ENCODE measurements at places on chromosomes 7 and 10.
A peak's percentile ranks its signal among the peaks of the same experiment; 100 is the strongest.

DNA sequence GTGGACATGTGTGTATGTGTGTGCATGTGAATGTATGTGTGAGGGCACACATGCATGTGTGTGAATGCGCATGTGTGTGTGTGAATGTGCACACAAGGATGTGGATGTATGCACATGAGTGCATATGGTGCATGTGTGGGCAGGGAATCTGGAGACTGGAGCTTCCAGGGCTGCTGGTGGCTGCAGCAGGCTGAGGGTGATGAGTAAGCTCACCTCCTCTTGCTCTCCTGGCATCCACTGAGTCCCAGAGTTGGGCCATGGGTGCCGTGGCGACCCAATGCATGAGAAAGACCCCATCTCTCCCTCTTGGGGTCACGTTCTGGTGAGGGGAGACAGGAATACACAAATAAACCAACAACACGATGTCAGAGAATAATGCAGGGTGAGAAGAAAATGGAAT, 33.3 kb upstream of the COL13A1 start:
- DNase-seq: no peak

DNA sequence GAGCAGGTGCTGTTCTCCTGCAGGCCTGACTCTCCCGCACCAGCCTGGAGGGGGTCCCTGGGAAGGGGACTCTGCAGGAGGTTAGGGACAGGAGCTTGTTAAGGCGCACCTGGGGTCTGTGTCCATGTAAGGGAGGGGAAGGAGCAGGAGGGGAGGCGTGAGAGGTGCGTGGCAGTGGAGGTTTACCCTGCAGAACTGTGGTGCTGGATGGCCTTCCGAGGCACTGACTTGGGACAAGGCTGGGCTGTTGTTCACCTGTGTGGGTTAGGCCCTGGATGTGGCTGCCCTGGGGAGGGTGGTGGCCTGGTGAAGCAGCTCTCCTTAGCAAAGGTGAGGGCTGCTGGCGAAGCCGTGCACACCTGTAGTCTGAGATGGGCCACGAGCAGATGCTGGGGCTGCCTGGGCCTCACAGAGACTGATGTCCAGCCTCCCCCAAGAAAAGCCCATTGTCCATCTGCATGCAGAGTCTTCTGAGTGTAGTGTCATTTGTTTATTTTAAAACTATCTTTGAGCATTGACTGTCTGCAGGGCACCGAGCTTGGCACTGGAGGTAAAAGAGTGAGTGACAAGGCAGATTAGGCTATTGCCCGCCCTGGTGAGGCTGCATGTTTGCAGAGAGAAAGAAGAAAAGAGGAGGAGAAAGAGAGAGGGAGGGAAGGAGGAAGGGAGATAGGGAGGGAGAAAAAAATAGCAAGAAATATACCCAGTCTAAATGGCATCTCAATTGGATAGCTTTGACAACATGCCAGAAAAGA, 225.3 kb downstream of the GLRX3 start:
- no peak for DNase-seq

DNA sequence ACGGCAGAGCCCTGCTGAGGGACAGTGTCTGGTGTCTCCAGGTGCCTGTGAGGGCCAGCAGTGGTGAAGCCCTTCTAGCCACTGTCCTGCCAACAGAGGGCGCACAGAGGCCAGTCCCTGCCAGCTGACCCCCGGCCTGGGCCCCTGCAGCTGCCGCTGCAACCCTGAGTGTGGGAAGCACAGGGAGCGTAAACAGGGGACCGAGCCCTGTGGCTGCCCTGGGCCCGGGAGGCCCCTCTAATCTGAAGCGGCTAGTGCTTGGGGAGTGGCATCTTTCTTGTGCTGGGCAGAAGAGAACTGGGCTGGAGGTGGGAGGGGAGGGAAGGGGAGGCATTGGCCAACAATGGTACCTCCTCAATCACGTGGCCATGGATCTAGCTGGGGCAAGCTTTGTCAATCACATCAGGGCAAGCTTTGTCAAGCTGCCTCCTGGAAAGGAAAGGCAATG, 34.6 kb downstream of the TRIM8 start:
- DNase-seq: no peak

- DNase-seq: no peak
Measured at GRCh38 chr7:155637155-155637554, 7.3 kb upstream of the RBM33 start.

- DNase-seq: no peak
Measured at GRCh38 chr7:113285411-113285810, 167.1 kb upstream of the SMIM30 start.

DNA sequence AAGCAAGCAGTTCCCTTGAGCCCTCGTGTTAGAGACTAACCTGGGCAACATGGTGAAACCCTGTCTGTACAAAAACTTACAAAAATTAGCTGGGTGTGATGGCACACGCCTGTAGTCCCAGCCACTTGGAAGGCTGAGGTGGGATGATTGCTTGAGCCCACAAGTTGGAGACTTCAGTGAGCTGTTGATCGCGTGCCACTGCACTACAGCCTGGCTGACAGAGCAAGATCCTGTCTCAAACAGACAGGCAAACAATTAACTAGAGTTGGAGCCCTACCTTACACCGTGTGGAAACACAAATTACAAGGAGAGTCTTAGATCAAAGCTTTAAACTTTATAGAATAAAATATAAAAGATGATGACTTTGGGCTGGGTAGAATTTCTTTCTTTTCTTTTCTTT, 219.5 kb downstream of the CUX1 start:
- no peak for DNase-seq

DNA sequence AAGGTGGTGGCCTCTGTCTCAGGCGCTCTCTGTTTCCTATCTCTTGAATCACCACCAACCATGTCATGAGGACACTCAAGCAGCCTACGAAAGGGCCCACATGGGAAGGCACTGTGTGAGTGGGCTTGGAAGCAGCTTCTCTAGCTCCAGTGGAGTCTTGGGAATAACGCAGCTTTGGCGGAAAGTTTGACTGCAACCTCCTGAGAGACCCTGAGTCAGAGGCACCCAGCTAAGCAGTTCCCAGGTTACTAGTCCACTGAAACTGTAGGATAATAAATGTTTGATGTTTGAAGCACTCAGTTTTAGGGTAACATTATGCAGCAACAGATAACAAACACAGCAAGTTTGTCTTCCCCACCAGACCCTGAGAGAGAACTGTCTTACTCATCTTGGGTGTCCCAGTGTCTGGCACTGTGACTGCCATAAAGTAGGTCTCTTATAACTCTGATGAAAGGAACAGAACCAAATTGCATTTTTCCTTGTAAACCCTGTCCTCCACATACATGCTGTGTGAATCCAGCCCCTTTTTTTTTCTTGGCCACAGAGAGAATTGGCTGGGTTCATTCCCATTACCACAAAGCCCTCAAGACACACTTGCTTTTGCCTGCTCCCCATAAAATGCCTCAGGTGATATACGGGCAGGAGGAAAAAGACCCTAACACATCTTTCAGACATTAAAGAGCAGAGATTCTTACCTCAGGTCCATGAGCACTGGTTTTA, 185.5 kb downstream of the ZNF365 start:
- no peak for DNase-seq

- DNase-seq: no peak
Measured at GRCh38 chr7:112788778-112789343, 1.3 kb downstream of the TMEM168 start.

- DNase-seq: no peak
Measured at GRCh38 chr7:110786328-110786965, 304.5 kb upstream of the LRRN3 start.

GRCh38 chr7:46109437-46109836, 188.4 kb upstream of the IGFBP3 start:
- DNase-seq: no peak

DNA sequence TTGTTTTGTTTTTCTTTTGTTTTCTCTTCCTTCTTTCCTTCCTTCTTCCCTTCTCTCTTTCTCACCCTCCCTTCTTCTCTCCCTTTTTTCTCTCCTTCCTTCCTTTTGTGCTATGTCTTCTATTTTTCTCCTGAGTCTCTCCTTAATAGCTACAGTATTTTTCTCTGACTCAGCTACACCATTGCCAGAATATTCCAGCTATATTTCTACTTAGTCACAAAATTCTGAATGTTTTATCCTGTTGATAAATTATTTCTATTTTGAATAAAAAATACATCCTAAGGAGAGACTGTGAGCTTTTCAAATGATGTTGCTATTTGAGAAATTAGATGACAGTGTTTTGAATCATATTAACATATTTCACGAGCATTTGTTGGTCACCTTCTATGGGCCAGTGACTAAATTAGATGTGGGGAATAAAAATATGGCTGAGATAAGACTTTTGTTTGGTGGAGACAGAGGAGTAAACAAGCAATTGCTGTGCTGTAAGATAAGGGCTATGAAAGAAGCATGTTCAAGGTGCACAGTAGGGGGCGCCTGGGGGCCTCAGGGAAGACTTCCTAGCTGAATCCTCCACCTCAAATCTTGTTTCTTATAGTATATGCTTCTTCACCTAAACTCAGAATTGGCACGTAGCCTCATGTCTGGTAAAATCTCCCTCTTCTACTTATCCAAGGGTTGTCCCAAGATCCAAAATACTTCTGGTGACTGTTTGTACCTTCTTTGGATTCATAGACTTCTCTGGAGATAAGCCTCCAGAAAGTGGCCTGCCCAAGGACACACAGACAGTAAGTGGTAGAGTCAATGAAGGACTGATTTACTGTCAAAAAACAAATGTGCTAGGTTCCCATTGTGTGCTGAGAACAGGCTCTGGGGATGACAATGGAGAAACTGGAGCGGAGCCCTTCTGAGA, 115.5 kb upstream of the CREB5 start:
- DNase-seq: peak; percentile 67

- peak; percentile 44 for DNase-seq
Measured at GRCh38 chr10:69572159-69573055, 815 bp downstream of the NEUROG3 start.

GRCh38 chr10:78780551-78780961, 288.2 kb upstream of the ZMIZ1 start:
- no peak for DNase-seq

- DNase-seq: peak; percentile 58
Measured at GRCh38 chr7:127391591-127392181, 822 bp downstream of the ZNF800 start.

DNA sequence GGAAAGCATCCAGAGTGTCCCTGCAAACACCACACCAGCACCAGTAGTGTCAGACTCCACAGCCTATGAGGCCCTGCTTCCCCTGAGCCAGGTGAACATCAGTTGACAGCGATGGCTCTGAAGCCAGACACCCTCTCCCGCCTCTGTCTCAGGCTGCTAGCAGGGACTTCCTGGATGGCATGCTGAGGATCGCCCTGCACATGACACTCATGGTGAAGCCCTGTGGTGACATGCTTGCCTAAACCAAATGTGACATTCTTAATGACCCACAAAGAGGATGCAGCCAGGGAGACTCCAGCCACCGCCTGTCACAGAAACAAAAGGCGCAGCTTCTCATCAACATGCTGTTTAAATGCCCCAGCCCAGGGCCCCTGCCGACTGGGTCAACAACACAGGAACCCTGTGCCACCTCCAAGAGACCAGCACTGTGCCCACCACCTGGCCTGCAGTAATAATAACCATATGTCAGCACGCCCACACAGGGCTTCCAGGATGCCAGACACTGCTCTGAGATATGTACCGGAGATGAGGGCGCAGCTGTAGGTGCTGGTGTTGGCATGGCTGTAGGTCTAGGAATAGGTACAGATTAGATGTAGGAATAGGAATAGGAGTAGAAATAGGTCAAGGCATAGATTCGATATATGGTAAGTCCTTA, 81.3 kb downstream of the GRID1 start:
- DNase-seq: no peak

GRCh38 chr10:77873536-77874380, 52.8 kb downstream of the DLG5 start:
- no peak for DNase-seq

GRCh38 chr7:20554072-20554471, 61.4 kb upstream of the ABCB5 start:
- no peak for DNase-seq

GRCh38 chr7:2143450-2143849, 89.3 kb downstream of the MAD1L1 start:
- no peak for DNase-seq

DNA sequence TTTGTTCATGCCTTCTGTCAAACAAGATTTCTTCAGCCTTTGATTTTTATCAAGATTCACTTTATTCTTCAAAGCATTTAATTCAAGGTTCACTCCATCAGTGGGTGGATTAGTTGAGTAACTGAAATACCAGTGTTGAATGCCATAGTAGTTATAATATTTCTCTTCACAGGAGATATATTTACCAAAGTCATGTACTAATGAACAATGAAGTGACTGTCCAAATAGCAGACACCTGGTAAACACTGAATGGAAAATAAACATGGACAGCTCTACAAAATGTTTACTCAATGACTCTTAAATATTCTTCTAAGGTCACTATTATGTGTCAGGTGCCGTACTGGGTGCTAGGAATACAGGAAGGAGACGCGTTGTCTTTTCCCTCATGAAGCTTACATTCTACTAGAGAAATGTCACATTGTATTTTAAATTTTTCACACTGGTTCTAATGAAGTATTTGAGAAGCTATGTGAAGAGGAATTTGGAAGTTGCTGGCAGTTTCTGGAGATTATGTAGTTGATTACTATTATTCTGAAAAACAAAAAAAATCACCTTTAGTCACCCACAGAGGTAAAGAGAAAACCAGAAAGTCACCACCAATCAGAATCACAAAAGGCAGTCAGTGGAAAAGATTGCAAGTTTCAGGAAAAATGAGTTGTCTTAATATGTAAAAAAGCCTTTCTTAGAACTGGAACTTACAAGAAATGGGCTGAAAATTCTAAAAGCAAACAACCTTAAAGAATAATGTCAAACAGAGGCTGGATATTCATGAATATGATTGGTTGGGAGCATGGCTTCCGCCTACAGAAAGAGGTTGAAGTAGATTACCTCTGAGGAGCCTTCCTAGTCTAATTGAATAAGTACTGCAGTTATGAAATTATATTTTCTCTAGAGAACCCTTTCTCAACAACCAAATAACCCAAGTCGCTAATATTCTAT, 84.5 kb downstream of the RTKN2 start:
- peak; percentile 21 for DNase-seq

GRCh38 chr7:14858410-14858809, 44.1 kb downstream of the DGKB start:
- DNase-seq: no peak

- no peak for DNase-seq
Measured at GRCh38 chr10:68800211-68800610, 27.1 kb upstream of the STOX1 start.

- DNase-seq: no peak
Measured at GRCh38 chr7:15862016-15862780, 175.7 kb upstream of the MEOX2 start.

DNA sequence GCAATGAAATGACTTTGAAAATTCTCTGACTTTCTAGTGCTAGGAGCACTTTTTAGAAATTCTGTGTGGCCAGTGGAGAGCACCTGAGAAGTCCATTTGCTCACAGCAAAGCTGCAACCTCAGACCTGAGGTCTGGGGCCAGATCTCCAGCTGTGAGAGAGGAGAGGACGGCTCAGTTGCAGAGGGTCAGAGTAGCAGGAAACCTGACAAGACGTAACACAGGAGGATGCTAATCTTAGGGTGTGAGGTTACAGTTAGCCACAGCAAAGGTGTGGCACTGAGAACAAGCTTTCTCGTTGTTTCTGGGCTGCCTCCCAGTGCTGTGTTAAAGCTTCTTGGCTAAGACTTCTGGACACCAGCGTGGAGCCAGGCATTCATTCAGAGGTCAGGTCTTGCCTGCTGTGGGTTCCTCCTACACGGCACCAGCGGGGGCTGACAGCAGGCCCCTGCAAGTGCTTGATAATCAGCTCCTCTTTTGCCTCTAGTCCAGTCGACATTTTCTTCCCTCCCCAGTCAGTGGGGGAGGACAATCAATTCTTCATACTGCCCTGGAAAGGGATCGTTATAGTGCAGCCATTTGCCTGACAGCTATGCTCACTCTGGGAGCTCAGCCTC, 435.4 kb upstream of the DPP6 start:
- DNase-seq: no peak

All from activated naive CD4-positive, alpha-beta T cell treated with anti-CD3 and anti-CD28 coated beads, Interleukin-2, amount 50 U/mL, for 16 hours (primary cell).